ENCODE measurements at places on chromosomes 16 and 17.

- DNase-seq, result no peak
Measured at GRCh38 chr17:71987634-71988033, 133.2 kb upstream of the SOX9 start.

GRCh38 chr16:11447836-11448235, 102.6 kb downstream of the RMI2 start:
- DNase-seq, result no peak

GRCh38 chr16:10879681-10880589, 2.9 kb downstream of the CIITA start:
- no peak for DNase-seq

- DNase-seq, result no peak
Measured at GRCh38 chr16:22317001-22317530, 19.9 kb downstream of the POLR3E start.

GRCh38 chr16:81669473-81670350, 109.4 kb upstream of the PLCG2 start:
- DNase-seq, result peak; percentile 76

GRCh38 chr17:72192800-72193192, 72.0 kb downstream of the SOX9 start:
- DNase-seq, result no peak

DNA sequence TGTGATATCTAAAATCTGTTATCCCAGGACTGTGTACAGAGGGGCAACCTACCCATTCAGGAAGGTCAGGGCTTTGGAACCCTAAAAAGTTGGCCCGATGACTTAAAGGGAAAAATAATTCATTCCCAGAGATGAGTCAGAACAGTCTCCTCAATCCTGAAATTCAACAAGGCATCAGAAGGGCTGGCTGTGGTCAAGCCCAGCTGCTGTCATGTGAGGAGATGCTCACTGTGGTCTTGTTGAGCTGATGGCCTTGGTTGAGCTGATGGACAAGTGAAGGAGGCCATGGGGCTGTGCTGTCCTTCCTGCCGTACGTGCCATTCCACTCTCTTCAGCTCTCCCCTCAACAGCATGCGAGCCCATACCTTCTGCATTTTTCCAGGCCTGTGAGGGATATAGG, 20.9 kb upstream of the DRG2 start:
- DNase-seq, result no peak

GRCh38 chr16:67281536-67282446, 2.5 kb downstream of the PLEKHG4 start:
- DNase-seq, result no peak

GRCh38 chr16:85987750-85988078, 88.8 kb downstream of the IRF8 start:
- DNase-seq, result no peak

- no peak for DNase-seq
Measured at GRCh38 chr17:41413353-41413957, 10.9 kb downstream of the KRT37 start.

DNA sequence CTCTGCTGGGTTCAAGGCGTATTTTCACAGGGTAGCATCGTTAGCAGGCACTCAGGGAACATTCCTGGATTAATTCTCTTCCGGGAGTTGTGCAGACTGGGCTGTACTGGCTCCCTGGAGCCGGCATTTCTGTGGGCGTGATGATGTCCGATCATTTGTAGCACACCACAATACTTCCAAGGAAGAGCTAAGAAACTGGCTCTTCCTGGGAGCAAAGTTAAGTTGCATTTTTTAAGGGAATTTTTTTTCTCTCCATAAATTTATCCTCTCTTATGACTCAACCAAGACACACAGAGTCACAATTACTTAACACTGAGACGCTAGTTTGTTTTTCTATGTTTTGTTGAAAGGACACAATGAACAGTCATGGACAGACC, 211.6 kb upstream of the FOXF1 start:
- DNase-seq, result no peak

DNA sequence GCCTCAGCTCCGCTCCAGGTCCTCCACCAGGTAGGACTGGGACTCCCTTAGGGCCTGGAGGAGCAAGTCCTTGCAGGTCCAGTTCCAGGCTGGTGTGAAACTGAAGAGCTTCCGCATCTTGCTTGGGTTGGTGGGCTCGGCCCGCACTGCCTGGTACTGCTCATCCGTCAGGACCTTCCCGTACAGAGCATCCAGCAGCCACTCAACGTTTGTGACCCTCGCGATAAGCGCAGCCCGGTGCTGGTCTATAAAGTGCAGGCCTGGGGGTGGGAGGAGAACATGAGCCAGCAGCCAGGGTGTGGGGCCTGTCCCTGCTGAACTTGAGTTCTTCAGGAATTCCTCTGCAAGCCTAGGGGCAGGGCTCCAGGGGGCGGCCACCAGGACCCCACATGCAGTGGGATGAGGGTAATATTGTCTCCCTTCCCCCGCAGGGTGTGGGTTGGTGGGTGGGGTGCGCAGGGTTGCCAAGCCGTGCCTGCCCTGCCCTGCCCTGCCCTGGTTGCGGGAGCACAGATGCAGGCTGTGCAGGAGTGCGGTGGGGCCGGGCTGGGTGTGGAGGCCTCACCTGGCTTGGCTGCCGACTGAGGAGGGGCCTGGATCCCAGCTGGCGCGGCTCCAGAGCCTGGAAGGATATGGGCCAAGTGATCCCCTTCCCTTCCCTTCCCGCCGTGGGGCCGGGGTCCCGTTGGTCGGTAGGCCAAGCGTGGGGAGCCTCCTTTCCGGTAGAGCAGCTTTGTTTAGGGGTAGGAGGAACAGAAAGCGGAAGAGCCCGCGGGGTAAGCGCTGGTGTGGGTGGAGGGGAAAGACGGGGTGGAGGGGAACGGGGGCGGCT, 762 bp downstream of the PYCARD start:
- no peak for DNase-seq

DNA sequence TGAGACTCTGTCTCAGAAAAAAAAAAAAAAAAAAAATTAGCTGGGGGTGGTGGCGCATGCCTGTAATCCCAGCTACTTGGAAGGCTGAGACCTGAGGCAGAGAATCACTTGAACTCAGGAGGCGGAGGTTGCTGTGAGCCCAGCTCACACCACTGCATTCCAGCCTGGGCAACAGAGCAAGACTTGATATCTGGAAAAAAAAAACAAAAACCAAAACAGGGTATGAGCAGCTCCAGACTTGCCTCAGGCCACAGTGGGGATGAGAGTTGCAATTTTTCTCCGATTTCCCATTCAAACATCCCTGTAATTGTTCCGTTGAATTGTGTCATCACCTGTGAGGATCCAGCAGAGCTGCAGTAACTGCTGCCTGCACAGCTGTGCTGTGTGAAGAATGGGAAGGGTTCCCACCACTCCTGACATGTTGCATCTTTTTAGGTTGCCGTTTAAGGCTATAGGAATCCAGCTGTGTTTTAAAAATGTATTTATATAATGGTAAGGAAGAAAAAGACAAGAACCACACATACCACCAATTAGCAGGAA, 150.0 kb downstream of the VPS53 start:
- DNase-seq, result no peak

GRCh38 chr16:11576427-11577289, 10.1 kb downstream of the LITAF start:
- DNase-seq, result no peak

DNA sequence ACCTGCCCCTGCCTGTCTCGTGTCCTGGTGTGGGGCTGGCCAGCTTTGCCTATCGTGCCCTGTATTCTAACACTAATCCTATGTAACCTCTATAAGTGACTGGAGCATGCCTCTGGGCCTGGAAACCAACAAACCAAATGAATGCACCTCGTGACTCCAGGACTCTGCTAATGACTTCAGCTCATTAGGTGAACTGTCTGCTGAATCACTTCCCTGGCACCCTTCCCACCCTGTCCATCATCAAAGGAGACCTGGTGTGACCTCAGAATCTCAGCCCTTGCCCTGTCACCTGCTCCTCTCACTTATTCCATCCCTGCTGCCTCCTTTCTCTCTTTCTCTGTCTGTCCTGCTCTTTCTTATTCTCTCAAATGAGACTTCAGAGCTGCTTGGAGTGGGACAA, 322.4 kb downstream of the CBLN1 start:
- DNase-seq, result no peak

GRCh38 chr16:57148481-57148880, 37.4 kb downstream of the PSME3IP1 start:
- DNase-seq, result no peak

DNA sequence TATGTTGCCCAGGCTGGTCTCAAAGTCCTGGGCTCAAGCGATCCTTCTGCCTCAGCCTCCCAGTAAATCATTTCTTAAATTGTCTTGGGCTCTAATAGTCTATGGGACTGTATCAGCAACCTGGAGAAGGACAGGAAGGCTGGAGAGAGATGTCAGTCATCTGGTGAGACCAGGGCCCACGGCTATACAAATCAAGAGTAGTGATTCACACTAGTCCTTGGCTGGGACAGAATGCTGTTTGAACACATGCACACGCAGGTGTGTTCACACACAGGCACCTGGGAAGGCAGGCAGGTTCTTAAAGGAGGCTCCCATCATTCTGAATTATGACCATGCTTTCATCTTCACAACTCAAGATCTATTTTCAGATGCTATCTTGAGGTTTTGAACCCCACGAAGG, 14.1 kb downstream of the NQO1 start:
- no peak for DNase-seq

DNA sequence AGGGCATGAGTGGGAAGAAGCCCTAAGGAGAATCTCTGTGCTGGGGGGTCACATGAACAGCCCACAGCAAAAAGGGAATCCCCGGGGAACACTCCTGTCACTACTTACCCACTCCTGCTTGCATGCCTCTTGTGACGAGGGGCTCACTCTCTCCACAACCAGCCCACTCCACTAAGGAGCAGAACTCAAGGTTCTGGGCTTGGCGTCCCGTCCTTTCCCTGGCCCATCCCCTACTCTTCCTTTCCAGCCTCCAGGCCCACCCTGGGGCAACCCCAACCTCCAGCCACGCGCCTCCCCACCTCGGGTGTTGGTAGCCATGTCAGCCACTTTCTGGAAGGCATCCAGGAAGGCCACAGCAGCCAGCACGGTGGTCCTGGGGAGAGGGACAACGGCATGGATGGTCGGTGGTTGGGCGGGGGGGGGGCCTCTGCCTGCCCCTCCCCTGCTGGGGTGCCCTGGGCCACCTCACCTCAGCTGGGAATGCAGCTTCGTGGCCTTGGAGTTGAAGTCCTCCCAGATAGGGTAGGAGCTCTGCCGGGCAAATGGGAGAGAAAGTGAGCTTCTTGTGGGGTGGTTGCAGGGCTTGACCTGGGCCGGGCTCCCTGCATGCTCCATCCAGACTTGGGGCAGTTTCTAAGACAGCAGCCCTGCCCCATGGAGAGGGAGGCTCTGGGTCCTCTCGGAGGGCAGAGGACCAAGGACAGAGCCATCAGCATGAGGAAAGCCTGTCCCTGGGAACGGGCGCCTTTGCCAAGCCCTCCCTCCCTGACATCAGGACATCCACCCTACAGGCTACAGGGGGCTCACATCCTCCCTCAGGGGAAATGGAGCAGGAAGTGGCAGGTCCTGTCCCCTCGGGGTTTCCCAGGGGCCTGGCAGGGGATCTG, 5.1 kb downstream of the MTSS2 start:
- no peak for DNase-seq

DNA sequence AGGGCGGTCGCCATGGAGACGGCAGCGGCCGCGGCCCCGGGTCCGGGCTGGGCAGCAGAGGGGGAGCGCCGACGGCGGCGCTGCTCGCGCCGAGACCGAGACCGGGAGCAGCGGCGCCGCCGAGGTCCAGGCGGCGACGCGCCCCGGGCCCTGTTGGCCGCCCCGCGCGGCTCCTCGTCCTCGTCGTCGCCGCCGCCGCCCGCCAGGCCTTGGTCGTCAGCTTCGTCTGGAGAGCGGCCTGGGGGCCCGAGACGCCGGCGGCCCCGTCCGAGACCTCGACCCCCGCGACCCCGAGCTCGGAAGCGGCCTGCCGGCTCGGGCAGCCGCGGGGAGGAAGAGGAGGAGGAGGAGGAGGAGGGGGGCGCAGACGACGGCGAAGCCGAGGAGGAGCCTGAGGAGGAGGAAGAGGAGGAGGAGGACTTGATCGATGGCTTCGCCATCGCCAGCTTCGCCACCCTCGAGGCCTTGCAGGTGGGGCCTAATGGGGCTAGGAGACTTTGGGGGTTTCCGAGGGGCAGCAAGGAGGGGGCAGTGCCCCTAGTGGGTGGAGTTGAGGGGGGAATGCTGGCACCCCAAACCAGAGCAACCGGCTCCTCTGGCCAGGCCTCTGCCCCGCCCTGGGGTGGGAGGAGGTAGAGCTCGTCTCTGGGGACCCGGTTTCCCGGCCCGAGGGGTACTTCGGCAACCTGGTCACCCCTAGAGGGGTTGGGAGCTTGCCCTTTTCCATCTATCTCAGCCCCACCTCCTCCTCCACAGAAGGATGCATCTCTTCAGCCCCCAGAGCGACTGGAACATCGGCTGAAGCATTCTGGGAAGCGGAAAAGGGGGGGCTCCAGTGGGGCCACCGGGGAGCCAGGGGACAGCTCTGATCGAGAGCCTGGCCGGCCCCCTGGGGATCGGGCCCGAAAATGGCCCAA, 1.5 kb downstream of the FBRS start:
- DNase-seq, result no peak

GRCh38 chr16:15754821-15755534, 101.8 kb downstream of the MYH11 start:
- DNase-seq, result no peak

GRCh38 chr16:29811896-29812665, at the start of gene PRRT2:
Gene PRRT2 (plus strand): TSS chr16:29812193. CDS start chr16:29813055, 862 bp downstream.
- peak; percentile 40 for DNase-seq

DNA sequence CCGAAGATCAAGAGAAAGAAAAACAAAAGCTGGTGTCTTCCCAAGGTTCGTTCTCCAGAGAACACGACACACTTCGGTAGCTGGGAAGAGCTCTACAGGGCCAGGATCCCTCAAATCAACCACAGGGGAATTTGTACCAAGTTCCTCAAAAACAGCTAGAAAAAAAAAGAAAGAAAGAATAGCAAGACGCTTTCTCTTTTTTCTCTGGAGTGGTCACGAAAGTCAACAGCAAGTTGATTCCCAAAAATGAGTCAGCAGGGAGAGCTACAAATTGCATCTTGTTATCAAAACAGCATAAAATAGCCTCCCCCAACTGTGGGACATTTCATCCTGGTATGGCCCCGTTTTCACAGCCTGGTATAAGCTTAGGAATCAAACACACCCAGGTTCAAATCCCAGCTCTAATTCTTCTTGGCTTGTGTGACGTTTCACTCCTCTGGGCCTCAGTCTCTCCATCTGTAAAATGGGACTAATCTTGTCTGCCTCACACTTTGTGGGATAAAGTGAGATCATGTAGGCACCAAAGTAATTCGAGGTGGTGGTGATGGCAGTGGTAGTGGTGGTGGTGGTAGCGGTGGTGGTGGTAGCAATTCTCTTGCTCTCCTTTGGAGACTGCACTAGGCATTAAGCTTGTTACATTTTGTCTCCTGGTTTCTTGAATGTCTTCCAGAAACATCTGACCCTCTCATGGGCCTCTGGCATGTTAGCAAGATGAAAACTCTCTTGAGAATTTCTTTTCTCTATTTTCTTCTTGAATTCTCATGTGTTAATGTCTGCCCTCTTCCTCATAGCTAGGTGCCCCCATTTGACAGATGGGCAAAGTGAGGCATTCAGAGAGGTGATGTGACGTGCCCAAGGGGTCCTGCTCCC, 988 bp upstream of the IL21R start:
- DNase-seq, result no peak

GRCh38 chr16:80007231-80007630, 406.7 kb upstream of the MAF start:
- no peak for DNase-seq
